ENCODE measurements at places on chromosomes 1 and 21.
A peak's percentile ranks its signal among the peaks of the same experiment; 100 is the strongest.

- no peak for DNase-seq
Measured at GRCh38 chr1:157371826-157372225, 180.5 kb downstream of the FCRL5 start.

DNA sequence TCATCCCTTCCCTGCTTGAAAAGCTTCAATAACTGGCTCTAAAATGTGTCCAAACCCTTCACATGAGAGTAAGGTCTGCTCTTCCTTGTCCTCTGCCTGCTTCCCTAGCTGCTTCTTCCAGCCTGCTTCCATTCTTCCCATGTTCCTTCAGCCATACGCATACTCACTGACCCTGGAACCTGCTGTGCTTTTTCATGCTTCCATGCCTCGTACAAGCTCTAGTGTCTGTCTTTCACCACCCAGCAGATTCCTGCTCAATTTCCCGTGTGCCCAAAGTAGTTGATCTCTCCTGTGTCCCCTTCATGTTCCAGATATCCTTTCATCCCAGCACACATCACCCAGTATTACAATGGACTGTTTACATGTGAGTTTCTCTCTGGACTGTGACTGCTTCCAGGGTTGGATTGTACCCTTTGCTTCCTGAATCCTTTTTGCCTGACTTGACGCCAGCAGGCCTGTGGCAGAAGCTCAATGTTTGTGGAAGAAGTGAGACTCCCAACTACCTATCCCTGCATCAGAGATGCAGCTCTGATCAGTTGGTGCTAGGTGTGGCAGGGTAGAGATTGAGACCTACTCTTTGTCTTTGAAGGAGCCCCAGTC is 35.9 kb upstream of the RNF19B start:
- DNase-seq = no peak

DNA sequence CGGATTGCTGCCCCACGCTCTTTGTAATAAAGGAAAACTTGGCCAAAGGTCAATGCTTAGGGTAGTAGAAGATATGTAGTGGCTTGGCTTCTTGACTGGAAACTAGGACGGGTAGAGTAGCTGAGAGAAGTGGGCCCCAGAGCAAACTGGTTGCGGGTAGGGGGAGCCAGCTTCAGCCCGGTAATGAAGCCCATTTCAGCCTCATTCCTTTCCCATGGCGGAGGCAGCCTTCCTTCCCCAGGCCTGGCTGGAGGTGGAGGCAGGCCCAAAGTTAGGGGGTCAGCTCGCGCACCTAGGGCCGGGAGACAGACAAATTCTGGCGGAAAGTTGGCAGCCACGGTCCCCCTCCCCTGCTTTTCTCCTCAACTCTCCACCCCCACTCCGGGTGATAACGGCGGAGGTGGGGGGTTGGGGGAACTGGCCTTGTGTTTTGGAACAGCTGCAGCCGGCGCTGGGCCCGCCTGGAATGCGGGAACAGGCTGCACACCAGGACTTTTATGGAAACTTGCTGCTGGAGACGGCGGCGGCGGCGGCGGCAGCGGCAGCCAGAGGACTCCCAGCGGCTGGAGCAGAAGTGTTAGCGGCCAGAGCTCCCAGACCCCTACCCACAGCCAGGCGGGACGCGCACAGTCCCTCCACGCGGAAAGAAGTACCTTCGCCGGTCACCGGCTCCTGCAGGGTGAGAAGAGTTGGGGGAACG is at the start of gene NEXN:
TSS of gene NEXN (plus strand) at position 544 of the 700 bp plus-strand sequence. CDS start 27,483 bp downstream, outside the sequence.
- DNase-seq = no peak

DNA sequence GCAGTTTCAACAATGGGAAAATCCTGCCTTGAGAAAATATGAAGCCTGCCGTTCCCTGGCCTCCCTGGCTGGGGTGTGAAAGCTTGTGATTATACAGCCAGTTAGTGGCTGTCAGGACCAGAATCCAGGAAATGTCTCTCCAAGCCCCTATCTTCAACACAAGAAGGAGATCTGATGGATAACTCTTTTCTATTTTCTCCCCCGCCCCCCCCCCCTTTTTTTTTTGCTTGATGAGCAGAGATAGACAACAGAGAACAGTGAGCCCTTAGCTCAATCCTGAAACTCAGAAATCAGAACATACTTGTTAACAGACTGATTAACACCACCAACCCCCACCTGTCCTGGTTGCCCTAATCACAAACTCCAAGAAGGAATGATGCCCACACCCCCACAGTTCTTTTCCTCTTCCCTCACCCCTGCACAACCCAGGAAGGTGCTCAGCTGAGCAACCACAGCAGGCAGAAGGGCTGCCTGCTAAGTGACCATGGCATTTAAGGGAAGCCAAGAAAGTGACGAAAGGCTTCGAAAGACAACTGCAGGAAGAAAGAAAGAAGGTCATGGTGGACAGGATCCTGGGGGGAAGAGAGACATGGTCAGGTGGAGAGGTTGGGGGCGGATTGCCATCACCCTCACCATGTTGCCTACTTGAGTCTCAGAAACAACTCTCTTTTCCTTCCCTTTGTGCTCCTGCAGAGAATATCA is 12.3 kb upstream of the DENND2D start:
- DNase-seq = no peak

DNA sequence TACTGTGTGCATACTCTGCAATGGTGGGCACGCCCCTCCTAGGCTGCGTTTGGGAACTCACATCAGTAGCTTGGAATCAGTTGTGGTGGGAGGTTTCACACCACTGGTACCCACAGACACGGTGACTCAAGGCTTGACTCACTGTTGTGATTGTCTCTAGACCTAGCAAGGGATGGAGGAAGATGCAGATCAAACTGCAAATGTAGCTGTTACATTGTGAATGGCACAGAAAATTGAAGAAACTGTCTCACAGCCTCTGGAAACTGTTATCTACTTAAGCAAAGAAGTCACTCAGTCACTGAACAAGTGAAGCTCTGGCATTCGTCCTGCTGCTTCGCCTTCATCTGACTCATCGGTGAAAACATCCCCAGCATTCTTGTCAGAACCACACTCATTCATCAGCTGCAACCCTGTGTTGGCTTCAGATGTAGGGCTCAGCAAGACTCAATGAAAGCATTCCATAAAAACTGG is 59.5 kb downstream of the POFUT2 start:
- DNase-seq = peak; percentile 68

DNA sequence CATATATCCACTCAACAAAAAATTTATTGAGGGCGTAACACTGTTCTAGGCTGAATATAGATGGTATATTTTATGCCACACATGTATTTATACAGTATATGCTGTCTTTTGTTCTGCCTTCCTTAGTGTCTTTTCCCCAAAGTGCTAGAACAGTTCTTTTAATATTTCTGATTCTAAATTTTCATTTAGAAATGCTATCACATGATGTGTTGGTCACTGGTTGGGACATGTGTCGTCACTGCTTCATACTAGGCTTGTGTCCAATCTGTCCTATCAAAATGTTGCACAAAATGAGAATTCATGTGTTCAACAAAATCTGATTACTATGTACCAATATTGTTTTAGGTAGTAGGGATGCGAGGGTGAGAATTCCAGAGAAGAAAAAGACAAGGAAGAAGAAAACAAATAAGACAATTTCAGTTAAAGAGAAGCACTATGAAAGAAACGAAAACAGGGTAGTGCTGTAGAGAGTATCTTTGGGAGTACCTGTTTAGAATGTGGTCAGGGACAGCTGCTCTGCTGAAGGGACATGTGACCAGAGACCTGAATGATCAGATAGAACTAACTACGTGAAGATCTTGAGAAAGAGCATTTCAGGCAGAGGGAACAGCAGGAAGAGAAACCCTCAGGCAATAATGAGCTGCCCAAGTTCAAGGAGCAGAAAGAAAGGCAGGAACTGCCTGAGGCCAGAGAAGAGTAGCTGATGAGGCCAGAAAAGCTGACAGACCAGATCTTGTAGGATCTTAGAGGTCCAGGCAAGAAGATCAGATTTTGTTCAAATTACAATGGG is 1.3 kb downstream of the KMO start:
- no peak for DNase-seq

DNA sequence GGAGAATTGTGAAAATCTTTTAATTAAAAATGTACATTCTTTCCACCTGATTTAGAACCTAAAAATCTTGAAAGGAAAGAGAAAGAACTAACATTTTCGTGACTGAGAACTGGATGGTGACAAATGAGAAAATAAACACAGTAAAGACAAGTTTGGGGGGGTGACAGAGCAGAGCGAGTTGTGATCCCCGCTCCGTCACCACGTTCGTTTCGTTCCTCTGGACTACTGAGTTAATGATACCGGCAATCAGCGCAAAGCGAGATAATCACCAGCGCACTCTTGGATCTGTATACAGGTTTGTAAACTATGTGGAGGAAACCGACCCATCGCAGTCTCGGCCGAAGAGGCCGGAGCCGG is 31.2 kb upstream of the CFAP126 start:
- DNase-seq = no peak

GRCh38 chr1:55045430-55045829 is 6.1 kb downstream of the PCSK9 start:
- DNase-seq = no peak

GRCh38 chr21:16194788-16195537 is 465.2 kb downstream of the USP25 start:
- no peak for DNase-seq

DNA sequence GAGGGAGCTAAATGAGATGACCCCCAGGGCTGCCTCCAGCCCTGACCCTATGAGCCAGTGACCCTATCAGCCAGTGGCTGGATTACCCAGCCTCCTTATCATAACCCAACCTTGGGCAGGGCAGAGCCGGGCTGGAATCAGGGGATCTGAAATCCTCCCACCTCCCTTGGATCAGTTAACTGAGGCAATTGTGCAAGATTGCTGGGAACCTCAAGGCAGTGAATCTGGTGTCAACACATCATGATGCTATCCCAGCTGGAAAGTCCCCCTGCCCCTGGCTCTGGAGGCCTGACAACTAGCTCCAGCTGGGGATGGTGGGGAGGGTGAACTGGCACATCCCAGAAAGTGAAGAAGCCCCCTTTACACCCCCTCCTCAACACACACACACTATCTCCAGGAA is 6.4 kb upstream of the TSPAN1 start:
- DNase-seq = no peak

- no peak for DNase-seq
Measured at GRCh38 chr1:52672946-52673345, 25.2 kb downstream of the COA7 start.

DNA sequence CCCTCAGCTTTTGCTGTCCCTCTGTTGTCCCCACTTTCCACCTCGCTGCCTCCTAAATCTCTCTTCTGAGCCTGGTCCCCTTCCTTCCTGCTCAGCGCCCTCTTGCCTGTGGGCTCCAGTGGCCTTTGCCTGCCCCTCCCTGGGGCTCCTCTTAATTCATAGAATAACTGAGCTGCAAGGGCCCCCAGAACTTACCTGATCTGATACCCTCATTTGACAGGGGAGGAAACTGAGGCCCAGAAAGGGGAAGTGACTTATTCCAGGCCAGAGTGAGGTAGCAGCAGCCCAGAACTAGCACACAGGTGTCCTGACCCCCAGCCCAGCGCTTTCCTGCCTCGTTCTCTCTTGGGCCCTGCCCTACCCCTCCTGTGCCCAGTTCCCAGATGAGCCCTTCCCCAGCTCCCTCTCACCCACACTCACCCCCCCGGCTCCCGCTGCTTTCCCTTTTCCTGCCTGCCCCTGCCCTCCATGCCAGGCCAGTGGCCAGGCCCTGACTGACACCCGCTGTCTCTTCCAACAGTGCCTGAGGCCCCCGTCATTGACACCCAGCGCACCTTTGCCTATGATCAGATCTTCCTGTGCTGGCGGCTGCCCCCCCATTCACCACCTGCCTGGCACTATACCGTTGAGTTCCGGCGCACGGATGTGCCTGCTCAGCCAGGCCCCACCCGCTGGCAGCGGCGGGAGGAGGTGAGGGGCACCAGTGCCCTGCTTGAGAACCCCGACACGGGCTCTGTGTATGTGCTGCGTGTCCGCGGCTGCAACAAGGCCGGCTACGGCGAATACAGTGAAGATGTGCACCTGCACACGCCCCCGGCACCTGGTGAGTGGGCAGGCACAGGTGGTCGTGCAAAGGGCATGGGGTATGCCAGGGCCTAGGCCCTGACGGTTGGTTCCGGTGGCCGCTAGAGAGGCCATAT is 5.7 kb downstream of the TRIM46 start:
- no peak for DNase-seq

DNA sequence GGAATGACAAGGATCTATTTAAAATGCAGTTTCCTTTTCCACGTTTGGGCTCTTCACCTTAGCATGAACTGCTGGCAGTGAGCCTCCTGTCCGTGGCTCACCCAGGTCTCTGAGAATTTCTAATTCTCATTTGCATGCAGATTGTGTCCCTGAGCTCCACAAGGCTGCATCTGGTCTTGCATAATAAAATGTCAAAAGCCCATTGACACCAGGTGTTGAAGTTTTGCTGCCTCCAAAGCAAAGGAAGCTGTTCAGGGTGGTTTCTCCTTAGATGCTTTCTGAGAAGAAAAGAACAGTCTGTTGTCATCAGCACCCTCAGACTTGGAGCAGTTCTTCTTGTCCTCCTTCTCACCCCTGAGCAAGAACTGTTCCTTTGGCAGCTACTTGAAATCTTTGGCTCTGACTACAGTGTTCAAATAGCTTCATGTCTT is 433.1 kb upstream of the KAZN start:
- DNase-seq = no peak

- DNase-seq = no peak
Measured at GRCh38 chr1:10852486-10852885, 56.0 kb upstream of the CASZ1 start.

DNA sequence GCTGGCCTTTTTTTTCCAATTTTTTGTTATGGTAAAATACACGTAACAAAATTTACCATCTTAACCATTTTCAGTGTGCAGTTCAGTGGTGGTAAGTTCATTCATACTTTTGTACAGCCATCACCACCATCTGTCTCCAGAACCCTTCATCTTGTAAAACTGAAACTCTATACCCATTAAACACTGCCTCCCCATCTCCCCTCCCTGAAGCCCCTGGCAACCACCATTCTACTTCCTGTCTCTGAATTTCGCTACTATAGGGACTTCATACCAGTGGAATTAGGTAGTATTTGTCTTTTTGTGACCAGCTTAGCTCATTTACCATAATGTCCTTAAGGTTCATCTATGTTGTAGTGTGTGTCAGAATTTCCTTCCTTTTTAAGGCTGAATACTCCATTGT is 8.7 kb downstream of the PKNOX1 start:
- DNase-seq = no peak

- no peak for DNase-seq
Measured at GRCh38 chr1:171247501-171247900, 793 bp upstream of the FMO1 start.

DNA sequence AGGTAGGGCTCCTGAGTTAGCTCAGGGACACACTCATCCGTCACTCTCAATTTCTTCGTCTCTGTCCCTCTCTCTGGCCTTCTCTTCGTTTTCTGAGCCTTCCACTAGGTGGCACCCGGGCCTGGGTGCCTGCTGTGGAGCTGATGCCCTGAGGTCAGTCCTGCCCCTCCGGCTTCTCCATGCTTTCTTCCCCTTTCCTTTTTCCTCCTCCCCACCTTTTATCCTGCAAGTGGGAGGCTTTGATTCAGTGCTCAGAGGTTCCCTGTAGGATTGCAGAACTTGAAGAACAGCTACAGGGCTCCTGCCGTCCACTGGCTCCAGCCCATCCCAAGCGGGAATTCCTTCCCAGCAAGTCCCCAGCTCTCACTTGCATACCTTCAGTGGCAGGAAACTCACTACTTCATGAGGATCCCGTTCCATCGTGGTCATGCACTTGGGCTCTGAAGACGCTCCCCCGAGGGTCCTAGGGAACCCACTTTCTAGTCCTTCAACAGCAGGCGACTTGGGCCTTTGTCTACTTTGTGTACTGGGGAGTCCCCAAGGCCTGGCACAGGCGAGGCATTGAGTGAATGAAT is 45.6 kb downstream of the SRRM1 start:
- DNase-seq = no peak

- no peak for DNase-seq
Measured at GRCh38 chr1:25026730-25027450, 96.8 kb upstream of the RUNX3 start.

Measured in T-helper 22 cell (primary cell).